Myocyte (in vitro differentiated cells): ENCODE measurements at places on chromosomes 11 and 22.

GRCh38 chr11:5293028-5293427, 8.7 kb downstream of the OR51B4 start:
- DNase-seq = no peak

DNA sequence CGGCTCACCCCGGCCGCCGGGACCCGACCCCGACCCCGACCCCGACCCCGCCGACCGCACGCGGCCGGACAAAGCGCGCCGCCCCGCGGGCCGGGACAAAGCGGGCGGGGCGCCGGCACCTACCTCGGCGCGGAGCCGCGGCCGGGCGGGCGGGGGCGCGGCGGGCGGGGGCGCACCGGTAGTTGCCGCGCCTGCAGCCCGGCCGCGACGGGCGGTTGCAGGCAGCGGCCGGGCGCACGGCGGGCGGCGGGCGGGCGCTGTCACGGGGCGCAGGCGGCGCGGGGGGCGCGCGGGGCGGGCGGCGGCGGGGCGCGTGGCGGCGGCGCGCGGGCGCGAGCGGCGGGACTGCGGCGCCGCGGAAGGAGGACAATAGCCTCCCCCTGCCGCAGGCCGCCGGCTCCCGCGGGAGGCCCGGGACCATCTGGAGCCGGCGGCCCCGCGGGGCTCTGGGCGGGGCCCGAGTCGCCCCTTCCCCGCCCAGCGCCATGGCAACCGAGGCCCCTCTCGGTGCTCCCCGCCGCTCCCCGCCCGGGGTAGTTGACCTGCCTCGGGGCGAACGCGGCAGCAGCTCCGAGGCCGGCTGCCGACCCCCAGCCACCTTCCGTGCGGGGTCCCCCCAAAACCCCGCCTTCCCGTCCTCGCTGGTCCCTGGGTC, 851 bp downstream of the SPTBN2 start:
- DNase-seq = no peak

- DNase-seq = peak; percentile 88
These were observed 46.4 kb downstream of the RCN1 start for GRCh38 chr11:32137263-32137662.

DNA sequence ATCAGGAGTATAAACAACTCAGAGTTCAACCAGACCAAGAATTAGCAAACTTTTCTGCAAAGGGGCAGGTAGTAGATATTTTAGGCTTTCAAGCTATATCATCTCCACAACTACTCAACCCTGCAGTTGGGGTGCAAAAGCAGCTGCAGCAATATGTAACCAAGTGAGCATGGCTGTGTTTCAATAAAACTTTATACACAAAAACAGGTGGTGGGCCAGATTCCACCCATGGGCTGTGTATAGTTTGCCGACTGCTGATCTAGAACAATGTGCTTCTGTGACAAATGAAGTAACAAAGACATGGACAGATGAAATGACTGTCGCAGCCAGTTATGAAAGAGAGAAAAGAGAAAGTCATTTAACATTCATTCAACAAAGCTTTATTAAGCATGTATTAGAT, 77.1 kb upstream of the DRD2 start:
- DNase-seq = no peak

DNA sequence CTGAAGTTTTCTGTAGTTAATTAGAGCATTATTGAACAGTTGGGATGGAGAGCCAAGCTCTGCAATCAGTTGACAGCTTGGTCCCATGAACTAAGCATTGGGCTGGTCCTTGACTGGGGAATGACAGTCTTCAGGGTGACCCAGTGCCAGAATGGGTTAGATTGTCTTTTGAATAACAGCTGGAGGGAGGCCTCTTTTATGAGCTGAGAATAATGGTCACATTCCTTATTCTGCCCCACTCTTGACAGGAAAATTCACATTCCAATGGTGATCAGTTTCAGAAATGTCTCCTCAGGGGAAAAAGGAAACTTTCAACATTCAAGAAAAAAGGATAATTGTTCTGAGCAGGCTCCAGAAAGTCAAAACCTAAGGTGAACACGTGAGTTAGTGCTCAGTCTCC, 113.9 kb downstream of the KIRREL3 start:
- no peak for DNase-seq

DNA sequence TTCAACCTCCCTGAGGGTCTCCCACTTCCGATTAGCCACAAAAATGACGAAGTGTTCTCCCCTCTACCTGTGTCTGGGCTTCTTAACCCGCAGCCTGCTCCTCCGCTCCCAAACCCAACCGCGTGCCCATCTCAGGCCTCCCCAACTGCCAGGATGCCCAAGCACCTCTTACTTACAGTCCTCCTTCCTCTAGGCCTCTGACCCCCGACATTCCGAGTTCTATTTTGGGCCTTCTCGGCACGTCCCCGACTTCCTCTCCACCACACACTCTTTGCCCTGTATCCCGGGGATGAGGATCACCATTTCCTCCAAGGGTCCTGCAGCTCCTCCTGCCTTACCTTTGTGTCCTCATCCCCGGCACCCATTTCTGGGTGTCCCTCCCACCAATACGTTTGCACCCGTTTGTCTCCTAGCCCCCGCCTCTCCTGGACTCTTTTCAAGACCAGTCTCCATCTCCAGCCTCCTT, 388 bp upstream of the MUS81 start:
- DNase-seq = no peak

DNA sequence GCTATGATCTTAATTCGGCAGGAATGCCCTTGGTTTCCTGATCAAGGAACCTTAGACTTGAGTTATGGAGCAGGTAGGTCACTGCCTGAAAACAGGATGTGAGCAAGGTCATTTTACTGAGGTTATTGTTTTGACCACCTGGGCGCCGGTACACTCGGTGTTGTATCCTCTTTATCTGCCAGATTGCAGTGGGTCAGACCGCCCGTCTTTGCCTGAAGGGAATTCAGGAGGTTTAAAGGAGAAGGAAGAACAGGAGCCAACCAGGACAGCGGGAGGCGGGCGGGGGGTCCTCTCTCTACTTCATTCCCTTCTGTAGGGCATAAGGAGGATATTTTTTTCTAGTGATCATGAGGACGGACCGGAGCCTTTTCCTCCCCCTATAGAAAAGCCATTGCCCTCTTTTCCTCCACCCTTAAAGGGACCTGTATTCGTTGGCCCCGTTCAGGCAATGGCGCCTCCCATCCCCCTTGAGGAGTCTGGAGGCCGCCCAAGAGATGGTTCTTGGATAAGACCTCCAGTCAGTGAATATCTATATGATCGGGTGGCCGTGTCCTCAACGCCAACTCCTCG, 649 bp downstream of the MS4A15 start:
- no peak for DNase-seq

- DNase-seq = no peak
These were observed 152.9 kb downstream of the CACNA1I start for GRCh38 chr22:39723463-39723862.

DNA sequence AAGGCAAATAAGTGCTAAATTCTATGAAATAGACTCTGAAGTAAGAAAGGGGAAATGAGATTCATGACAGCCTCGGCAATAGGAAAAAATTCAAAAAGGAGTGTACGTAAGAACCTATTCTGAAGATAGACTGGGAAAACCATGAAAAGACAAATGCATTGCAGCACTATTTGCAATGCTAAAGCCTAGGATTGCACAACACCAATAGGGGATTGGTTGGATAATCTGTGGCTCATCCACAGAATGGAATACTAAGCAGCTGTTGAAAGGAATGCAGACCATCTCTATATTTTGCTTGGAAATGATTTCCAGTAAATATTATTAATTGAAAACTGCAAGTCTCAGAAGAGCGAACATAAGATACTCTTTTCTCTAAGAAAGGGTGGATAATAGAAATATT, 91.7 kb upstream of the CLMP start:
- DNase-seq = peak; percentile 29
